ENCODE measurements at places on chromosomes 12 and 14.

- no peak for DNase-seq
Observed at GRCh38 chr12:93889516-93890212, 212.5 kb downstream of the CRADD start.

DNA sequence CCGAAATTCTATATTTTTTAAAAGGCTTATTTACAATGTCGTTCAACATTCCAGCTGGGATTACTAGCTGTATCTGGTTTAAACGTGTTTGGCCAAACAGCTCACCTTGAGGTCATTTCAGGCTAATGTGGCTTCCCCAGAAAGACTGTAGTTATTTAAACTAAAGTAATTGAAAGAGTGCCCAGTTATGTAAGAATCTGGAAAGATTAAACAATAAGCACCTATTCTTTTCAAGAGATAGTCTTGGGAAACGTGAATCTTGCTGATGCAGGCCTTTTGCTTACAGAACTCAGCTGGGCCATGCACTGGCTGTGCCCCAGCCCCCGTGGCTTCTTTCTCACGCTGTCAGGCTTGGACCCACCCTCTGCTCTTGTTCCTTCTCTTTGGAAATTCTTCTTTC lies 24.4 kb downstream of the GLRX5 start:
- no peak for DNase-seq

DNA sequence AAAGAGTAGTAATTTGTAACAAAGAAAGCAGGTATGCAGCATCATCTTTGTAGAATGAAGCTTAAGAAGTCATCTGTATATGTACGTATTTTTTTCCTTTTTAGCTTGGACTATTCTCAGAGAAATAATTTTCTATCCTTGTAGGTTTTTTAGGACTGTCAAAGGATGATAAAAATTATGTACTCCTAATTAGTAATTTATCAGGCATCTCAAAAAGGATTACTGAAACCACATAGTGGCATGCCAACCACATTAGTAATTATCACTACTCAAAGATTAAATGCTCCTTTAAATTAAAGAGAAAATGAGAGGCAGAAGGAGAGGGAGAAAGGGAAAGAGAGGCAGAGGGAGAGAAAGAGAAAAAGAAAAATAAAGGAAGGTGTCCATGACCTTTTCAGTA lies 17.3 kb downstream of the TTC8 start:
- DNase-seq, result no peak

- no peak for DNase-seq
Observed at GRCh38 chr12:125861299-125862281, 796.4 kb downstream of the AACS start.

GRCh38 chr12:113445544-113446171 lies 23.5 kb downstream of the SDSL start:
- DNase-seq, result no peak

- no peak for DNase-seq
Observed at GRCh38 chr14:93122826-93123225, 7.1 kb upstream of the ITPK1 start.

- no peak for DNase-seq
Observed at GRCh38 chr12:51874000-51874399, 13.9 kb upstream of the ANKRD33 start.

Measured in brain microvascular endothelial cell (primary cell).